ENCODE measurements at places on chromosomes 6 and 20.

GRCh38 chr20:50223039-50224005 lies 32.7 kb downstream of the CEBPB start:
- no peak for DNase-seq

DNA sequence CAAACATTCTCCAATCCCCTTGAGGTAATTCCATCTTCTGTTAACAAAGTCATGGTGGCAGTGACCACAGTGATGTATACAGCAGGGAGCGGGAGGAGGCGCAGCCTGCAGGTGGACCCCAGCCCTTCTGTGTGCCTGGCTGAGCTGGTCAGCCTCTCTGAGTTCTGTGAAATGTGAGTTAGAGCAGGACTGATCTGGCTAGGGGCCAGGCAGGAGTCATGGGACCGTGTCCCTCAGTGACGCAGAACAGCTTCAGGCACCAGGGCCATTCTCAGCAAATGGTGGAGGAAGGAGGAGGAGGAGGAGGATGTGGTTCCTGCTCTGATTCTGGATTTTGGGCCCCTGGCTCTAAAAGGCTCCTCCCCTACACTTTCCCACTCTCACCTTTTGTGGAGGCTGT lies 6.9 kb downstream of the PHACTR3 start:
- peak; percentile 61 for DNase-seq

- no peak for DNase-seq
These were observed 113.5 kb downstream of the ARHGAP18 start for GRCh38 chr6:129596522-129596921.

DNA sequence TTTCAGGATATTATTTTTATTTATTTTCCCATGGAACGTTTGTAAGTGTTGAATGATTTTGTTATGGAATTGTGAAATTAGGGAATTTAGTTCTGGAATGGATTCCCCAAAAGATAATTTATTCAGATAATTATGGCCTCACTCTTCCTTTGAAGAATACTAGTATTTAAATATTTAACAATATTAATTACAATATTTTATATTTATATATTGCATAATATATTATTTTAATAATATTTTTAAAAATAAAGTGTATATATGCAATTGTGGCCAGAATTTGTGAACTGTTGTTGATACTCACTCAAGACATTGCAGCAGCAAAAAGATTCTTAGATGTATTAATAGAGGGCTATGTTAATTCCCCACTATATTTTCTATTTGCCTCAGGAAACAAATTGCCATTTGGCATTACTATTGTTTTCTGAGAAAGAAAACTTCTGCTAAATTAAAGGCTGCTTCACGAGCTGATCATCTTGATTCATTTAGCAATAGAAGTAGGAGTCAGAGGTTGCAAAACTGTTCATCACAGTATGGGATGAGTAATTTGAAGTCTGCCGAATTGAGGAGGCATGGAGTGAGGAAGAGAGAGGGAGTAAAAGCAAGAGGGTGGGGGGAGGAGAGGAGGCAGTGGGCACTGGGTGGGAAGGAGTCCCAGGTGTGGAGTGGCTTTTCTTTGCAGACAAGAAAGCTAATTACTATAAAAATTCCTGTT lies 729.2 kb downstream of the DHX35 start:
- DNase-seq: no peak

DNA sequence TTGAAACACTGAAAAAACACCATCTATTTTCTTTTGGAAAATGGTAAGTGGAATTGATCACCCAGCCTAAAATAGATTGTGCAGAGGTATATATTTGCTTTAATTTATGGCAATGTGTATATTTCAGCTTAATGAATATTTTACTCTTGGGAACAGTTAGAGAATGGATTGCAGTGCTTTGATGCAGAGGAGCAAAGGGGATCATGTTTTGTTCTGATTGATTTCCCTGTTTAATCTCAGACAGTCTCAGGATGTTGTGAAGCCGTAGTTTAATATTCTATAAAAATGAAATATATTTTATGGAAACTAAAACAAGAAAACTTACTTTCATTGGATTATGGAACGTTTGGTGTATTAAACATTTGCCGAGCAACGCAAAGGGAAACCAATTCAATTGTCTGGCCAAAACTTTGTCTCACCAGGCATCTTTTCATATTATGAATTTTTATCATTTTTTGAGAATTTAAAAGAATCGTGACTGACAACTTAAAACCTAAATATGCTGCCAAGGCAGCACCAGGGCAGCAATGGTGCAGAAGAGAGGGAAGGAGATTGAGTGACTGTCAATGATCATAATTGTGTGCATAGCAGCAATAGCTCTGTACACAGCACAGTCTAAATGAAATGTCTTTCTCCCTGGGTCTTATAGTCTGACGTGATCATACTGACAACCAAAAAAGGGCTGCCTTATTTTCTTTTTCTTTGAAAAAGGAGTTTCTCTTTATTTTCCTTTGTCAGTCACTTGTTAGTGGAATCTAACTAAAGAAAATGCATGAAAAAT lies 105.5 kb upstream of the EPHA7 start:
- DNase-seq: no peak

- no peak for DNase-seq
These were observed 536.6 kb downstream of the PRKN start for GRCh38 chr6:162190981-162191380.
